ENCODE measurements at places on chromosomes 1 and 21.

- no peak for DNase-seq
These were observed 5.3 kb upstream of the OLFM3 start for GRCh38 chr1:102002057-102002456.

DNA sequence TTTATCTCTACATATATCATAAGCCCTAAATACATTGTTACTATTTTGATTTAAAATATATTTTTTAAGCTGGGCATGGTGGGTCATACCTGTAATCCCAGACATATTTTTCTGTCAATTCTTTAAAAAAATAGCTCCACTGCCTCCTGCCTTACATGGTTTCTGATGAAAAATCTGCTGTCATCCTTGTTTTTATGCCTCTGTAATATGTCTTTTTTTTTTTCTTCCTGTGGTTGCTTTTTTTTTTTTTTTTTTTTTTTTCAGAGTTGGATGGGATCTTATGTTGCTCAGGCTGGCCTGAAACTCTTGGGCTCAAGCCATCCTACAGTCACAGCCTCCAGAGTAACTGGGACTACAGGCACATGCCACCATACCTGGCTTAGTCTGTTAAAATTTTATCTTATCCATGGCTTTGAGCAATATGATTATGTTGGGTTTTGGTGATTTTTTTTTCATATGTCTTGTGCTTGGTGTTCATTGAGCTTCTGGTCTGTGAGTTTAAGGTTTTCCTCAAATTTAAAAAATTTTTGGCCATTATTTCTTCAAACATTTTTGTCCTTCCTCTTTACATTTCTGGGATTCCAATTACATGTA, 12.4 kb upstream of the EDARADD start:
- DNase-seq: no peak

- DNase-seq: no peak
These were observed 178.6 kb downstream of the PRDM16 start for GRCh38 chr1:3247521-3248121.

DNA sequence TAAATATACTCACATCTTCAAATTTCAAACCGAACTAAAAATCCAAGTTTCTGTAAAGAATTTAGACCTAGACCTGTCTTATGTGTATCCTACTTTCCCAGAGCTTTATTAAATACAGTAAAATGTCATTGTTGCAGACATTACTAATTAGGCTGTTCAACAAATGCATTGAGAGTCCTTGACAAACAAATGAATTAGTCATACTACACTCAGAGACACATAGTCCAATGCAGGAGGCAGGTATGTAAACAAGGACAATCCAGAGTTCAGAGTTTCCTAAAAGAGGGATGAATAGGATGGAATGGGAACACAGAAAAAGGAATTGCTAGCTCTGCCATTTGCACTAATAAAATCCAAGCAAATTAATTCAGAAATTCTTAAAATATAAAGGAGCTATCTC, 1.6 kb upstream of the EGLN1 start:
- DNase-seq: no peak

- DNase-seq: no peak
These were observed 182.2 kb downstream of the AMY1C start for GRCh38 chr1:103931891-103932290.

DNA sequence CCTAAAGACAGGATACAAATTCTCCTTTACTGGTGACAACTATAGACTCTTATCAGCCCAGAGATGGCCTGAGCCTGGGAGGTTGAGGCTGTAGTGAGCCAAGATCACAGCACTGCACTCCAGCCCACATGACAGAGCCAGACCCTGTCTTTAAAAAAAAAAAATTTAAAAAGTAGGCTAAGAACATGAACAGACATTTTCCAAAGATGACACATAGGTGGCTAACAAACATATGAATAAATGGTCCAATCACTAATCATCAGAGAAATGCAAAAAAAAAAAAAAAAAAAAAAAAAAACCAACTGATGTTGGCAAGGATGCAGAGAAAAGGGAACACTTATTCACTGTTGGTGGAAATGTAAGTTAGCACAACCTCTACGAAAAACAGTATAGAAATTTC, 65.0 kb downstream of the TOR3A start:
- DNase-seq: no peak

GRCh38 chr1:238649200-238649599, 737.2 kb upstream of the CHRM3 start:
- DNase-seq: no peak

- DNase-seq: no peak
These were observed 38.9 kb downstream of the CD247 start for GRCh38 chr1:167479331-167479979.
